Activated CD4-positive, alpha-beta T cell treated with anti-CD3 and anti-CD28 coated beads, Interleukin-2, amount 10 ng/mL, durations not matched to agents 7 days and 5 days (primary cell): ENCODE measurements at places on chromosomes 12 and 14. TPM values are rescaled to one million over a fixed set of nuclear protein-coding genes. Genes with fewer than 3 reads are reported as not detected.

ADAMTS20 gene
- total RNA-seq, result not detected

FBLN5 gene
- total RNA-seq, result 4.1 TPM

ARMH4 gene
- not detected for total RNA-seq

ACSS3 gene
- not detected for total RNA-seq

OR4K15 gene
- total RNA-seq, result not detected

- DNase-seq, result no peak
- no peaks in the 10 kb centered on the region for H3K4me1 ChIP-seq
- no peak overlapping the region for H3K27ac ChIP-seq
- no peaks in the 10 kb centered on the region for H3K36me3 ChIP-seq
These were observed 345.0 kb downstream of the LRIG3 start for GRCh38 chr12:58575256-58575655.

- H3K36me3 ChIP-seq, result no peaks in the 10 kb centered on the region
- no peaks in the 10 kb centered on the region for H3K27me3 ChIP-seq
- no peak for DNase-seq
- H3K4me3 ChIP-seq, result no peak overlapping the region
These were observed 983.0 kb upstream of the LRFN5 start for GRCh38 chr14:40623643-40624042.

GRCh38 chr12:53227341-53227740 is 4.7 kb downstream of the RARG start:
- H3K4me3 ChIP-seq, result no peak overlapping the region
- H3K27me3 ChIP-seq, result no peaks in the 10 kb centered on the region

DNA sequence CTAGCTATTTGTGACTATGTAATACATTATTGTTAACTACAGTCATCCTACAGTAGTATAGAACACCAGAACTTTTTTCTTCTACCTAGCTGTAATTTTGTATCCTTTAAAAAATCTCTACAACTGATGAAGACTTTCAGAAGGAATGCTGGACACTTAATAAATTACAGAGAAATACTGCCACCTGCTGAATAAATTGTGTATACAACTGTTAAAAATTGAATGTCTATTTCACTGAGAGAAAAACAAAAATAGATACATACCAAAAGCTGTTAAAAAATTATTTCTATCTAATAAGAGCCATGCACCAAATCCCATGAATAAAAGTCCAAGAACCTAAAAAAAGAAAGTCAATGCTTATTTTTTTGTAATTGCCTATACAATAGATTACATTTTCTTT is 6.6 kb downstream of the TSPAN19 start:
- no peak overlapping the region for H3K4me3 ChIP-seq
- H3K36me3 ChIP-seq, result no peaks in the 10 kb centered on the region
- no peak for DNase-seq
- H3K27ac ChIP-seq, result no peak overlapping the region

- DNase-seq, result no peak
- H3K4me1 ChIP-seq, result peaks cover 12% of the 10 kb centered on the region
- no peaks in the 10 kb centered on the region for H3K36me3 ChIP-seq
- no peak overlapping the region for H3K4me3 ChIP-seq
- H3K27ac ChIP-seq, result no peak overlapping the region
- peaks cover 20% of the 10 kb centered on the region for H3K27me3 ChIP-seq
These were observed 10.9 kb upstream of the KRT2 start for GRCh38 chr12:52662918-52663229.

DNA sequence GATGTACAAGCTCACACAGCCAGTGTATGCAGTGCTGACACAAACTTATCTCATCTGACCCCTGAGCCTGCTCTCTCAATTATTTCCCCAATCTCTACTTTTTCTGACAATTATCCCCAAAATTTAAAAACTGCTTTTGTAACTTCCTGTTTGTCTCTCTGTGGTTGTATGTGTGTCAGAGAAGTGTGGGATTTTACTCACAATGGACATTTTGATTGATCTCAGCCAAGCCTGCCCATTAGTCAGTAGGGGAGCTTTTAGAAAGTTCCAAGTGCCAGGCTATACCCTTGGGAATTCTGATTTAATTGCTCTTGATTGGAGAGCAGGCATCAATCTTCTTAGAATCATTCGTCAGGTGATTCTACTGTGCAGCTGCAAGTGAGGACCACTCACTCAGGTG is 64.9 kb upstream of the LMNTD1 start:
- H3K4me1 ChIP-seq, result no peaks in the 10 kb centered on the region
- H3K36me3 ChIP-seq, result no peaks in the 10 kb centered on the region
- H3K4me3 ChIP-seq, result no peak overlapping the region
- no peak overlapping the region for H3K27ac ChIP-seq
- no peak for DNase-seq
- no peaks in the 10 kb centered on the region for H3K27me3 ChIP-seq

GRCh38 chr14:48504921-48505320 is 829.5 kb upstream of the MDGA2 start:
- H3K4me3 ChIP-seq, result no peak overlapping the region
- no peaks in the 10 kb centered on the region for H3K4me1 ChIP-seq
- no peak for DNase-seq
- no peak overlapping the region for H3K27ac ChIP-seq
- H3K36me3 ChIP-seq, result no peaks in the 10 kb centered on the region

DNA sequence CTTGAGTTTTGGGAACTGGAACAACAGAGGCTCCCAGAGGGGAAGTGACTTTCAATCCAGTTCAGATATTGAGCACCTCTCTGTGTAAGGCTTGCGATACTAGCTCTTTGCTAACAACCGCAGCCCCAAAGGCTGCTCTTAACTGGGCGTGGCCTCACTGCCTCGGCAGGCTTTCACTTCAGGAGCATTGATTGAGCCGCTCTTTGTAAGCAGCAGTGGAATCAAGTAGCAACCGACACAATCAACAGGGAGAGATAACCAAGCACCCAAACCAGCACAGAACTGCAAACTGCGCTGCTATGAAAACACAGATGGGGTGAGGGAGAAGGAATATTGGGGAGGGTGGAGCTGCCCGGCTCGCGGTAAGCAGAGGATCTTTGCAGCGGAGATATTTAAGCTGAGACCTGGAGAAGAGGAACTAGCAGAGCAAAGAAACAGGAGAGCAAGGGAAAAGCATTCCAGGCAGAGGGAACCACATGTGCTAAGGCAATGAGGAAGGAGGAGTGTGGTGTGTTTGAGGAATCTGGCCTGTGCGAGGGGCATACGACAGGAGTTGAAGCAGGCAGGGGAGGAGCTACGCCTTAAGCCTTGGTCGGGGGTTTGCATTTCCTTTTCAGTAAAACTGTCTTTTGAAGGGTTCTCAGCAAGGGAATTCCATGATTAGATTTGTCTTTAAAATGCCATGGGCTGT is 17.3 kb upstream of the YY1 start:
- H3K4me1 ChIP-seq, result peaks cover 23% of the 10 kb centered on the region
- DNase-seq, result peak; percentile 84
- no peak overlapping the region for H3K27ac ChIP-seq
- no peak overlapping the region for H3K4me3 ChIP-seq

- H3K27ac ChIP-seq, result no peak overlapping the region
- no peaks in the 10 kb centered on the region for H3K4me1 ChIP-seq
- no peak overlapping the region for H3K4me3 ChIP-seq
- peaks cover 7% of the 10 kb centered on the region for H3K36me3 ChIP-seq
These were observed 25.4 kb upstream of the TESC start for GRCh38 chr12:117124421-117125271.

DNA sequence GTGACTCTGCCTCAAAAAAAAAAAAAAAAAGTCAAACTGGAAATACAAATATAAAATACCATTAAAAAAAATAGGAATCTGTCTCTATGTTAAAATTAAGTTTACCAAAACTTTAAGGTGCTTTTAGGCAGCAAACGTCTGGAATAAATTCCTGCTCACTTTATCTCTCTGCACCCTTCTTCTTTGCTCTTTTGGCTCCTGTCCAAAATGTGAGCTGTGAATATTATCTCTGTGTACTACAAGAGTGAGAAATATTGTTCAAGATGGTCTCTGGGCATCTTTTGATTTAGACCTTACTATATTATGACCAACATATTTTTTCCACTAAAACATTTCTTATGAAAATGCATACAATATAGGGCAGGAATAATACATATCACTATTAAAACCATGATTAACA is 63.7 kb downstream of the PUS7L start:
- no peaks in the 10 kb centered on the region for H3K36me3 ChIP-seq
- no peak overlapping the region for H3K27ac ChIP-seq
- H3K27me3 ChIP-seq, result peaks cover 13% of the 10 kb centered on the region
- DNase-seq, result no peak
- no peaks in the 10 kb centered on the region for H3K4me1 ChIP-seq

DNA sequence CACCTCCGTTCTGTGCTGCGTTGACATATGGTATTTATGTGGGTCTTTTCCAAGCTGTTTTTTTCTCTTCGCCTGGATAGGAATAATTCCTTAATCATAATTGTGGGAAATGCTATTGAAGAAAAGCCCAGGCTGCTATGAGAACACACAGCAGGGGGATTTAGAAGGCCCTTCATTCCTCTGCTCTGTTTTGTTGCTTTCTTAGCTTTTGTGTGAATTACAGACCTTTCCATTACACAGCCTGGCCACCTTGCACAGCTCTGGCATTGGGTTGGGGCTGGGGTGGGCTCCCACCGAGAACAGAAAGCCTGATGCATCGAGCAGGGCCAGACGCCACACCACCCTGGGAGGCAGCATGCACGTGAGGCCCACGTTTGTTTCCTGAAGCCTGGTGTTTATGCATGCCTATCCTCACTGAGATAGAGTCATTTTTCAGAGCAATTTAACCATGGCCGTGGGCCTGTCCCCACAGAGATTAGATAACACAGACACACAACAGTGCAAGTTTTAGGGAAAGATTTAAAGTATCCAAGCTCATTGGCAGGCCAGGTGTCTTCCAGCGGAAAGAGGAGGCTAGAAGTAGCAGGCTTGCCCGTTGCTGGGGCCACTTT is 287.6 kb upstream of the PWP1 start:
- DNase-seq, result no peak
- no peak overlapping the region for H3K4me3 ChIP-seq
- H3K27ac ChIP-seq, result no peak overlapping the region
- H3K27me3 ChIP-seq, result no peaks in the 10 kb centered on the region
- H3K36me3 ChIP-seq, result peaks cover 7% of the 10 kb centered on the region

GRCh38 chr14:77279719-77280118 is 8.7 kb upstream of the NGB start:
- no peak for DNase-seq
- H3K27me3 ChIP-seq, result no peaks in the 10 kb centered on the region
- no peaks in the 10 kb centered on the region for H3K36me3 ChIP-seq

GRCh38 chr14:67436006-67436866 is 24.3 kb upstream of the PLEK2 start:
- DNase-seq, result no peak
- H3K4me3 ChIP-seq, result no peak overlapping the region
- no peaks in the 10 kb centered on the region for H3K4me1 ChIP-seq
- no peak overlapping the region for H3K27ac ChIP-seq

DNA sequence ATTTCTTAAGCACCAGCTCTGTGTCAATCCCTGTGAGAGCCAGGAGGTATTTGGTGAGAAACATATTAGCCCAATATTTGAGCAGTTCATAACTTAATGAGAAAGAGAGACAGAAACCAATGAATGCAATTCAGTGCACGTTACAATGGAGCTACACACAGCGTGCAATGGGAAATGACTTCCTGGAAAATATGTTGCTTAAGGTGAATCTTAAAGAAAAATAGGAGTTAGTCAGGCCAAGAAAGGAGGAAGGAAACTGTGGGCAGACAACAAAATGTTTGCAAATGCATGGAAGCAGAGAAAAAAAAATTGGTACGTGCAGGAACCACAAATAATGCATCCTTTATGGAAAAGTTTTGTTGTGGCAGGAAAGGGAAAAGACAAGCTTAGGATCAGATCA is 481.7 kb downstream of the BCAT1 start:
- peaks cover 1% of the 10 kb centered on the region for H3K27me3 ChIP-seq
- H3K27ac ChIP-seq, result no peak overlapping the region
- no peak for DNase-seq

DNA sequence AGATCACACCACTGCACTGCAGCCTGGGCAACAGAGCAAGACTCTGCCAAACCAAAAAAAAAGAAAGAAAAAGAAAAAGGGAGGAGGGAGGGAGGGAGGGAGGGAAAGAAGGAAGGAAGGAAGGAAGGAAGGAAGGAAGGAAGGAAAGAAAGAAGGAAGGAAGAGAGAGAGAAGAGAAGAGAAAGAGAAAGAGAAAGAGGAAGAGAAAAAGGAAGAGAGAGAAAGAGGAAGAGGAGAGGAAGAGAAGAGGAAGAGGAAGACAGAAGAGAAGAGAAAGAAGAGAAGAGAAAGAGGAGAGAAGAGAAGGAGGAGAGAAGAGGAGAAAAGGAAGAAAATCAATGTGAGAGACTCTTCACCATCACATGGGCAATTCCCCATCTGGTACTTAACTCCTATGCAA is 57.6 kb upstream of the CRACR2A start:
- no peak overlapping the region for H3K27ac ChIP-seq
- no peak for DNase-seq
- H3K4me1 ChIP-seq, result peaks cover 12% of the 10 kb centered on the region
- no peaks in the 10 kb centered on the region for H3K27me3 ChIP-seq

- H3K4me1 ChIP-seq, result no peaks in the 10 kb centered on the region
- no peak overlapping the region for H3K4me3 ChIP-seq
- H3K36me3 ChIP-seq, result no peaks in the 10 kb centered on the region
These were observed 13.5 kb downstream of the HIP1R start for GRCh38 chr12:122848471-122849351.

DNA sequence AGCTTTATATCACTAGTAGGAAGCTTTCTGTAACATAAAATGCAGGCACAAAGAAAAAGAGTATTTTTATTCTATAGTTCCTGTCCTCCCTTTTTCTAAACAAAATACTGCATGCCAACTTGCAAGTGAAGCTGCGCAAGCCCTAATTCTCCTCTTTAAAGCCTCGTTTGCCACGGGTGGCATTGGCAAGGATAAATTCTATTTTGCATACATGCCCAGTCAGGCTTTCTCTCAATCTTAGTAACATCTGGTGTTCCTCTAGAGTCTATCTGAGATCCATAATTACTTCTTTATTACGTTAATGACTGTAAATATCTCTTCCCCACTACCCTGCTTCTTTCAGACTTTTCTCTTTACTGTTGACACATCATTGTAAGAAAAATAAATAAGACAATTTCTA is 97.1 kb upstream of the DAAM1 start:
- peaks cover 17% of the 10 kb centered on the region for H3K27me3 ChIP-seq
- H3K36me3 ChIP-seq, result no peaks in the 10 kb centered on the region
- H3K4me3 ChIP-seq, result no peak overlapping the region
- no peaks in the 10 kb centered on the region for H3K4me1 ChIP-seq

DNA sequence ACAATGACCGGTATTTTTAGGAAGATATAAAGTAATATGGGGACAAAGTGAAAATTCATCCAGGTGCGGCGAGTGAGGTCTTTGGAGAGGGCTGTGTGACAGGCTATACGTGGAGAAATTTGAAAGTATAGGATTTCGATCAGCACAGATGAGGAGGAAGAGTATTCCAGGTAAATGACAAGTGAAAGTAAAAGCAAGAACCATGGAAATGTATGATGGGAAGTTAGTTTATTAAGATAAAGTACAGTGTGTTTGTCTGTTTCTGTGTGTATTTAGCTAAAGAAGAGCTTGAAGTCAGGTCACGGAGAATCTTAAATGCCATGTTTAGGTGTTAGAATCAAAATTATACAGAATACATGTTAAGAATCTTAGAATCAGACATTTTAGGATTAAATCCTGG is 239.0 kb downstream of the CPNE8 start:
- H3K4me1 ChIP-seq, result no peaks in the 10 kb centered on the region
- no peak overlapping the region for H3K4me3 ChIP-seq
- H3K36me3 ChIP-seq, result peaks cover 2% of the 10 kb centered on the region
- no peak for DNase-seq
- no peak overlapping the region for H3K27ac ChIP-seq
